ENCODE measurements at places on chromosomes 3 and 15.

DNA sequence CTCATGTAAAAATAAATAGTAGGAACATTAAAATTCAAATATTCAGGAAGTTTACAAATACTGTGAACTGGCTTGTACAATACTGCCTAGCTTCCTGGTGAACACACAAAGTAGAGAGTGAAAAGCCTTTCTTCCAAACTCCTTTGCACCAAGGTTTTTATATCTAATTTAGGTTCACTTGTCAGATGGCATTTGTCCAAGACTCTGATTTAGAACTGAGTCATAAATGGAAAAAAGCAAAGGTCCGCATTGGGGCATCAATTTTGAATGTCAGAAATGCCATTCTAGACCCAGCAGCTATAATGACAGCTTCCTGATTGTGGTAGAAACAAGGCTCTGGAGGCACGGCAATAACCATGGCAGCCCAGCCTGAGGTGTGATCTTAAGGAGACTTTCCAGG lies 160.7 kb downstream of the PDE8A start:
- no peak for DNase-seq

DNA sequence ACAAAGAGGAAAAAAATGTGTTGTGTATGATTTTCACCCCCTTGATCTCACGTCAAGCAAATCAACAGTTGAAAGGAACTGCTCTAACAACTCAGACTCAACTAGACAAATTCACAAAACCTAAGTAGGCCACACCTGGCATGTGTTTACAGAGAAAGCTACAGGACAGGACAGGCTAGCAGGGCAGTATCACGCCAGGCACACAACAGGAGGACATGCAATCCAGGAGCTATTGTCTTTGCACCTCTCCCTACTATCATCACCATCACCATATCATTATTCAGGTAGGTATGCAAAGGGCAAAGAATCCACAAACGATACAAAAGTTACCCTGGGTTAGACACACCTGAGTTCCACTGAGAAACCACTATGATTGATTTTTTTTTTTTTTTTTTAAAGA lies 86.4 kb downstream of the TBL1XR1 start:
- DNase-seq: no peak

GRCh38 chr3:143147707-143148106 lies 28.1 kb downstream of the CHST2 start:
- DNase-seq: no peak

- no peak for DNase-seq
These were observed 35.9 kb downstream of the CYP19A1 start for GRCh38 chr15:51302480-51302879.

DNA sequence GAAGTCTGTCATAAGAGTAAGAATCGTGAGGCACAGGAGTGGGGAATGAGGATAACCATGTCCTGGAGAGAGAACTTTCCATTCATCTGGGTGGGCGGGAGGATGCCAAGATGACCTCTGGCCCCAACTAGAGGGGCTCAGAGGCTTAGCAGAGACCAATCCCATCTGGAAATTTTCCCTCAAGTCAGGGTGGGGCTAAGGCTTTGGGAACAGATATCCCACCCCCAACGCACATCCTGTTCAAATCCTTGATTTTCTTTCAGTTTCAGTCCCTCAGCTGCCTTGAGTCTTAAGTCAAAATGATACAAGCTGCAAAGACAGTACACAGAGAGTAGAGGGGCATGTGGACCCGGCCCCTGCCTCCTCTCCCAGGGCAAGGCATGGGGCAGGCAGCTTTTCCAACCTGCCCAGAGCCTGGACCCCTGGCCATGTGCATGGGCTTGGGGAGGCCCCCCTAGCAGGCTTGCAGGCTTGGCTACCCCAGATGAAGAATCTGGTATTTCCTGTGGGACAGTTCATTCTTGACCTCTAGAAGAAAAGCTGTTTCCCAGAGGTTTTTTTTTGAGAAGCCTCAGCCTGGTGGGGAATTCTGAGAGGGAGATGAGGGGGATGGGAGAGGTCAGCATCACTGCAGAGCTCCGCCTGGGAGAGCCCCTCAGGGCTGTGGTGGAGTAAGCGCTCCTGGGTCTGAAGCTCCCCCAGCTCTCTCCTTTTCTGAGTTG lies 109.7 kb upstream of the HACD2 start:
- no peak for DNase-seq

DNA sequence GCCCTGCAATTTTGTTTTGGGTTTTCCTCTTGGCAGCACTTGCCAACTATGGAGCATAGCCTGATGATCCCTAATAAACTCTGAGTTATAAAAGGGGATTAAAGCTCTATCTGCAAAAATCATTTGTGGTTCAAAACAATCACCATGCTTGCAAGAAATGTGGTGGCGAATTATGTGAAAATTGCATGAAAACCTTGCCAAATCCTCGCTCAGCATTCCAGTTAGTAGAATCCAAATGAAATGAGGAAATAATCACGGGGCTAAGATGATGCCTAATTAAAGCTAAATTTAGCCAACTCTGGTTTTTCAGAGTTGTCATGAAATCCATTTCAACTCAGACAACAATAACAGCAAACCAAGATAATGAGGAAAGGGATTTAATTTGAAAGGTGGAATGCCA lies 73.0 kb upstream of the PROK2 start:
- DNase-seq: no peak

DNA sequence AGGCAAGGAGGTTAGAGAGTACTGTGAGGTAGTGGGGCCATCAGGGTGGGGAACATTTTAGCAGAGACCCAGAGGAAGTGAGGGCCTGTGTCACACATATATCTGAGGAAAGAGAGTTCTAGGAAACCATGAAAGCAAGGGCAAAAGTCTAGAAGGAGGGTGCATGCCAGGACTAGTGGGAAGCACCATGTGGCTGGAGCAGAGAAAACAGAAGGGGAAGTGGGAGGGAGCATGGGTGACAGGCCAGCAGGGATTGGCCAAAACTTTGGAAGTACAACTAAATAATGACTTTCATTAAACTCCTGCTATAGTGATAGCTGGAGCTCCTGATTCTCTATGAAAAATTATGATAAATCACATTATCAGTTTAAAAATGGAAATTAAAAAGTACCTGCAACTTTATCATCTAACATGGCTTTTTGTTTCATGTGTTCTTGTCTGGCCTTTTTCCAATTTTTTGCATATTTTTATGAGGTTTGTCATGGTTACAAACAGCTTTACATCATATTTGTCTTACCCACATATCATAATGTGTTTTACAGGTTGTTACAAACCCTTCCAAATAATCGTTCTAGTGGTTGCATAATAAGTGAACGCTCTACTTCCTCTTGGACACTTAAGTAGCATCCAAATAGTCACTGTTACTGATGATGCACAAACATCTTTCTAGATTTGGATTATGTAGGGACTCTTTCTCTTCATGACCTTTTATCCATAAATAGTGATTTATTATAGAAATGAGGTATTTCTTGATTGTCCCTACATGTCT lies 168.3 kb downstream of the NEK10 start:
- no peak for DNase-seq

GRCh38 chr3:60633644-60634043 lies 617.6 kb downstream of the FHIT start:
- DNase-seq: no peak

- no peak for DNase-seq
These were observed 478.0 kb upstream of the ATP11B start for GRCh38 chr3:182315313-182315712.

- DNase-seq: no peak
These were observed 153.5 kb upstream of the GOLIM4 start for GRCh38 chr3:168249205-168249549.

GRCh38 chr3:30259730-30260129 lies 346.7 kb upstream of the TGFBR2 start:
- no peak for DNase-seq

- no peak for DNase-seq
These were observed 18.0 kb upstream of the HTR3E start for GRCh38 chr3:184078851-184079250.

- DNase-seq: no peak
These were observed 26.1 kb upstream of the MGLL start for GRCh38 chr3:127848131-127849129.

GRCh38 chr3:152292366-152292765 lies 23.6 kb downstream of the MBNL1 start:
- DNase-seq: no peak

GRCh38 chr3:45911511-45912226 lies 25.3 kb downstream of the CCR9 start:
- no peak for DNase-seq

- peak; percentile 95 for DNase-seq
These were observed at the start of gene NCKIPSD for GRCh38 chr3:48685603-48686511. Gene NCKIPSD, minus strand, starts transcription at chr3:48685915. Its CDS starts 108 bp downstream, at chr3:48685807.

DNA sequence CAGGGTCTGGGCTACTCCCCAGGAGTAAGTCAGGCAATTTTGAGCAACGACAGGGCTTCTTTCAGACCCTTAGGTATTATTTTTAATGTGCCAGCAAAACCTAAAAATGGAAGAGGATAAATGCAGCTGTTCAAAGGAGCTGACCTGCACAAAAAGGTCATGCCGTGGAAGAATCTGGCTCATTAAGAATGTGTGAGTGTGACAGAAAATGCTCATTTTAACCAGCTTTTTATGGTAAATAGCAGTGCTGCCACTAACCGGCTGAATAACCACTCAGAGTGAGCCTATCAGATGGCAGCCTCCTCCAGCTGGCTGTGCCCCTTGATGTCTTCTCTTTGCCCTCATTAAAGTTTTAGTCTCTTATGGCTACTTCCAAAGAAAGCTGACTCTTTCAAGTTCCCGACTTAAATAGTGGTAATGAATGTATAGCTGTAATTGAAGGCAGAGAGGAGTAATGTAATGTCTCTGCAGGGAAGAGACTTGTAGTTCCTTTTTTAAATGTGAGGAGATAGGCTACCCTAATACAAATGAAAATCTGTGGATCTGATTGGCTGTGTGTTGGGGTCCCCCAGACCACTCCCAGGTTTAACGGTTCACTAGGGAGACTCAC lies 9.5 kb upstream of the FSTL1 start:
- no peak for DNase-seq

- no peak for DNase-seq
These were observed 316.4 kb downstream of the ZBTB20 start for GRCh38 chr3:114830652-114831051.

DNA sequence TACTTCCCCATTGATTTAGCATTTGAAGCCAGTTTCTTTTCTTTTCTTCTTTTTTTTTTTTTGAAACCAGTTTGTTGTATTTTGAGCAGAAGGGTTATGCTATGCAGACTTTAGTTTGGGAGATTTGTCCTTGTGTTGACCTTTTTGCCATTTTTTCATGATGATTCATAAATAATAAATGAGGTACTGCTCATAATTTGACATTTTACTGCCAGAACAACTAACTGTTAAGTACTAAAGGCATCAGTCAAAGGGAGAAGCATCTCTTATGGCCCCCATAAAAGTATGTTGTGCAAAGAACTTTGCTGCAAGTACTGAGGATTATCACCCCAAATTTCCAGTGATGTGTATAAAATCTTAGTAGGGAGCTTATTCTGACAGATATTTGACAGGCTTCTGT lies 1.7 kb upstream of the GPR87 start:
- no peak for DNase-seq

- no peak for DNase-seq
These were observed 149.3 kb upstream of the TGFBR2 start for GRCh38 chr3:30457081-30457480.

DNA sequence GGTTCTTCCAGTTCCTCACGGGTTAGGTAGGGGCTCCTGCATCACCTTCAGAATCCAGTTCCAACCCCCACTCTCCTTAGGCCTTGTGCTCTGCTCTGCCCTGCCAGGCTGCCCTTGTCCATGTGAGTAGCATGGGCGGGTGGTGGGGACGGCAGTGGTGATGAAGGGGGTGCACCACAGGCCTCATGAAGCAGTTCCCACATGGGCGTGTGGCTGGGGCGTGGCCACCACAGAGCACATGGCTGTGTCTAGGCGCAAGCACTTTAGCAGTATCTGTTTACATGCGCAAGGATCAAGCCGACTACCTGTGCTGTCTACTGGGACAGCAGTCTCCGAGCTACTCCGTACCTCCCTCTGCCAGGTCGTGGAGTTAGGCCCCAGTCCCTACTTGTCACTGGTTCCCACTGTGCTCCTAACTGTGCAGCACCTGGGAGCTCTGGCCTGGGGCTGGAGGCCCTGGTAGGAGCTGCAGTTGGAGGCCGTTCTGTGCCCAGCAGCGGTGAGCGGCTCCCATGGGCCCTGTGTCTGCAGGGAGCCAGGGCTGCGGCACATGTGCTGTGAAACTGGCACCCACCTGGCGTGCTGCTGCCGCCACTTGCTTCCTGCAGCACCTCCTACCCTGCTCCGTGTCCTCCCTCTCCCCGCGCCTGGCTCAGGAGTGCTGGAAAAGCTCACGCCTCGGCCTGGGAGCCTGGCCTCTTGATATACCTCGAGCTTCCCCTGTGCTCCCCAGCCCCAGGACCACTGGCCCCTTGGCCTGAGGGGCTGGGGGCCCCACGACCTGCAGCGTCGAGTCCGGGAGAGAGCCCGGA lies 53.5 kb downstream of the PLXNA1 start:
- peak; percentile 55 for DNase-seq

DNA sequence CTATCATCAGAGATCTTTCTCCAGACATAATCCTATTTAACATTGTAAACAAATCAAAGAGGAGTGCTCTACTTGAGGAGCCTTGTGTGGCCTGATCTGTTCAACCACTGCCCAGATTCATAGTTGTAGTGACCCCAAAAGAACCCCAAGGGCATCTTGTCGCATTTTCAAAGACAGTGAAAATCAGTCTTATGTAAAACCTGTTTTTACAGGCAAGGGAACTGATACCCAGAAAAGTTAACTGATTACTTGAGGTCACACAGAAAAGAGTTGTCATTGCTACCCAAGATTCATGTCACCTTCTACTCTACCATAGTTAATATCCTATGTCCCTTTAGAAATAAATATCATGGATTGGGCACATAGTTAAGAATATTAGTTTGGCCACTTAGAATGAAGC lies 40.5 kb upstream of the ARPP21 start:
- DNase-seq: no peak

- DNase-seq: no peak
These were observed 40.9 kb upstream of the HERC1 start for GRCh38 chr15:63874616-63875015.

DNA sequence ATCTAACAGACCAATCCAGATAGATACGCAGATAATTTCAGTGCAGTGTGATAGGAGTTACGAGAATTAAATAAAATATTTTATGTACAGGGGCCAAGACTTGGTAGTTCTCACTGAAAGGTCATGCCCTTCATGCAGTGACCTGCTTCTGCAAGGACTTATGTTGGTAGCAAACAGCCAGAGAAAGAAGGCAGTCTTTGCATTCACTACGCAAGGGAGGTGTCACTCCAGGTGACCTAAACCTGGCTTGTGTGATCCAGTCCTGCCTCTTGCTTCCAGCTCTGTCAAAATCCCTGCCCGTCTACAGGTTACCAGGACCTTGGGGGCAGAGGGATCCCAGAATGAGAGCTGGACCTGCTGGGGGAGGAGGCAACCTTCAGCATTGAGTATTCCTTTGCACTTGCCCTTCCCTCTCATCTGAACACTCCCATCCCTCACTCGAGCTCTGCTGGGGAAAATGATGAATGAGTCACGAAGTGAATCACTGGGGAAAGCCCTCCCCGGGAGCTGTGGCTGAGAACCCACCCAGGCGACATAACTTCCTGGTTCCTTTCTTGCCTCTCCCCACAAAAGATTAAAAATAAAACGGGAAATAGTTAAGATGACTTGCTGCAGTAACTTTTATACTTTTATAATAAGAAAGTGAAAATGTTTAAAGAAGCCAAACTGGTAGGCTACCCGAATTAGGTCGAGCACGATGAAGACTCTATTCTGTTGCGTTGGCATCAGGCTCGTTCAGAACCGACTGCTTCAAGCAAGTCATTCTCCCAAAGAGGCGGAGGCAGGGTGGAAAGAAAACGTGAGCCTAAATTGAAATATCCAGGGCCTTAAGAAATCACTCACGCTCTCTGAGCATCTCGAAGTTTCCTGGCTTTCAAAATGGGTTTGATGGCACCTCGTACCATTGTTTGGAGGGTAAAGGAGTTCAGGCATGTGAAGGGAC lies 216.1 kb downstream of the SLCO3A1 start:
- no peak for DNase-seq

Measured in sciatic nerve (tissue), 2 donors.